Tibial artery (tissue), 4 donors: ENCODE measurements at places on chromosomes 7 and 10.

- no peak for DNase-seq
Measured at GRCh38 chr10:32180390-32181280, 124.4 kb upstream of the KIF5B start.

DNA sequence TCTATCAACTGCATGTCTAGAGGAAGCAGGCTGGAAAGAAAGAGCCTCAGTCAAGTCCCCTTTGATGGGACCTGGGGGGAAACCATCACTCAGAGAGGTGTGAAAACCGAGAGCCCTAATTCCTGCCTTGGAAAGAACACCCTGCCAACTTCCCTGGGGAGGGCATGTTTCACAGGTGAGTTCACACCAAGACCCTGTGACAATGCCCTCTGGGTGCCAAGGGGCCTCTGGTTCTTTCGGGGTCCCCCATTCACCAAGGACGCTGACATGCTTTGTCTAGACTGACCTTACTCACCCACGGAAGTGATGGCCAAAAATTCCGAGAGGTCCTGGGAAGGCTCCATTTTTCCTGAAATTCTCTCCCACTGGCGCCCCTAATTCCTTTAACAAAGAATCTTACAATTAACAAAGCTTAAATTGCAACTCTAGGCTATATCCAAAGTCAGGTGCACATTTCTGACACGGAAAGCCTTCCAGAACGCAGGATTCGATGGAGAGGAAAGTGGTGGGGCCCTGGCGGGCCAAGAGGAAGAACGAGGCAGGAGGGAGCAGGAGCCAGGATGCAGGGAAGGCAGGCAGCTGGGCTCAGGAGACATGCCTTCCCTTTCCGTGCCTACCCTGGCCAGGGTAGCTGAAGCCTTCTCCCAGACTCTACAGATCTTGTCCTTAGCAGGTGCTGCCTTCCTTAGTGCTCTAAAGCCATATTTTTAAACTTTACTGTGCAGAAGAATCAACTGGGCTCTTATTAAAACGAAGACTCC, 23.7 kb downstream of the VSTM4 start:
- DNase-seq: no peak

DNA sequence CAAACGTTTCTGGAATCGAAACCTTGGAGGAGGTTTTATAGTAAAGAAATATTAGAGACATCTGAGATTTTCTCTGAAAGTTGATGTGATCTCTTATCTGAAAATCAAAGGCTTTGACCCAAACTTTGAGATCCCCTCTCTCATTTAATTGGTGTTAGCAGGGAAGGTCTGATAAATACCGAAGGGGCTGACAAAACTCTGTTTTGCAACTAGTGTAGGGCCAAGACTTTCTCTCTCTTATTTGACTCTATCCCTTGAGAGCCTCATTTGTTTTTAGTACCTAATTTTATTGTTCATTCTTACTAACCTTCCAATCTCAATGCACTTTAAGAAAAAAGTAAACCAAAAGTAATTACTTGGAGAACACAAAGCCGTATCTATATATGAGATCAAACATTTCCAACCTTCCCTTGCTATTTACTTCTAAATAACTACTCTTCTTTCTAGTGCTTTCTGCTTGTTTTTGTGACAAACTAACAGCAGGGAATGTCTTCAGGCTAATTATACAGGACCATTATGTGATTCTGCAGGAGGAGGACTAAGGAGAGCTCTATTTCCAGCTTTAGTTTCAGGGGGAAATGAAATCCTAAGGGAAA, 33.4 kb upstream of the NPVF start:
- no peak for DNase-seq

- DNase-seq: no peak
Measured at GRCh38 chr10:129741978-129742741, 221.9 kb downstream of the EBF3 start.

GRCh38 chr7:106604303-106604924, 56.5 kb downstream of the CCDC71L start:
- DNase-seq: no peak

DNA sequence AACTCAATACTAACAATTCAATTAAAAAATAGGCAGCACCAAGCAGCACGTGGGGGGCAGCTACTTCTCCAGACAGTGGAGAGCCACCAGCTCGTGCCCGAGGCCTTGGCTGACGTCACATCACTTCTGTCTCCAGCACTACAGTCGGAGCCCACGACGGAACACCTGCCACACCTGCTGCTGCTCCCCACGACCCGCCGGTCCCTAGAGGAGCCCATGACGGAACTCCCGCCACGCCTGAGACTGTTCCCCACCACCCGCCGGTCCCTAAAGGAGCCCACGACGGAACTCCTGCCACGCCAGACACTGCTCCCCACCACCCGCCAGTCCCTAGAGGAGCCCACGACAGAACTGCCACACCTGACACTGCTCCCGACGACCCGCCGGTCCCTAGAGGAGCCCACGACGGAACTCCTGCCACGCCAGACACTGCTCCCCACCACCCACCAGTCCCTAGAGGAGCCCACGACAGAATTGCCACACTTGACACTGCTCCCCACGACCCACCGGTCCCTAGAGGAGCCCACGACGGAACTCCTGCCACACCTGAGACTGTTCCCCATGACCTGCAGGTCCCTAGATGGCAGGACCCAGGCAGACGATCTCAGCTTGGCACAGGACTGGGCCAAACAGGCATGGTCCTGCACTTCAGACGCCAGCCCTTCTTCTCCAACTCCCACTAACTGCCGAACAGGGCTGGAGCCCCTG, 258.0 kb downstream of the ELFN1 start:
- no peak for DNase-seq

DNA sequence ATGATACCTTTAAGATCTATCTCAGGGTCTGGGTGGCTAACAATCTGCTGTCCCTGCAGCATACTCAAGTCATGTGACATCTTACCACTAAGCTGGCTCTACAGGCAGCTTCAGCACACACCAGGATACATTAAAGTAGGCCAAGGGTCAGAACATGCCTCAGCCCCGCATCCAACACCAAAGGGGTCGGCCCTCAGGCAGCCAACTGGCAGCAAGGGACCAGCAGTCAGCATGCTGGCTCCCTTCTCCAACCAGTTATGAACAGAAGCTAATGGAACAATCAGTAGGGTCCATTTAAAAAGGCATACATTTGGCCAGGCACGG, 37.1 kb downstream of the FAM53B start:
- no peak for DNase-seq

DNA sequence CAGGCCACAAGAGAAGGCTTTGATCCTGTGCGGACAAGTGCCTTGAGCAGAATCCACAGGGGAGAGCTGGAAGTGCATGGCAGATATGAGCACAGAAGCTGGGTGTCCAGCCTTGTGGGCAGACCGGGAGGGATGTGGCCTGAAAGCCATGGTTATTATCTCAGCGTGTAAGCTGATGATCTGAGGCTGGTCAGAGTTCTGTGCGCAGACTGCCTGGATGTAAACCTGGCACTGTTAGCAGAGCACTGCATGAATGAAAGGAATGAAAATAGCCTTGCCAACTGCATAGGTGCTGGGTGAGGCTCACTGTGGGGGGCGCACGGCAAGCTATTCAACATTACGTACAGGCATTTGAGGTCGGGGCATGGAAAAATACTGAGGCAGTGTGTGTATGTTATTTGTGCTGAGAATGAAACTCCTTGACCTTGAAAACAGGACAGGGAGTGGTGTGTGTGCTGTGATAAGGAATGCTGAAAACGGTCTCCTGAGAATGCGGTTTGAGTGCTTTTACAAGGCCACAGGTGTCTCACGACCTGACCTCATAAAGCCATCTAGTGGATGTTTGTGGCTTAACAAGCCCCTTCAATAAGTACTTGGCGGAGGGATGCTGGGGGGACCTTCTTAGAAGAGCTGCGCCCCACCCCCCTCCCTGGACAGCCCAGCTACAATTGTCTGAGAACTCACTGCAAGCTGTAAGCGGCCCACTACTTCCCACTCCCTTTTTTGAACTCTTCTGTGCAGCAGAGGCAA, 18.7 kb downstream of the AKR1C1 start:
- DNase-seq: no peak

DNA sequence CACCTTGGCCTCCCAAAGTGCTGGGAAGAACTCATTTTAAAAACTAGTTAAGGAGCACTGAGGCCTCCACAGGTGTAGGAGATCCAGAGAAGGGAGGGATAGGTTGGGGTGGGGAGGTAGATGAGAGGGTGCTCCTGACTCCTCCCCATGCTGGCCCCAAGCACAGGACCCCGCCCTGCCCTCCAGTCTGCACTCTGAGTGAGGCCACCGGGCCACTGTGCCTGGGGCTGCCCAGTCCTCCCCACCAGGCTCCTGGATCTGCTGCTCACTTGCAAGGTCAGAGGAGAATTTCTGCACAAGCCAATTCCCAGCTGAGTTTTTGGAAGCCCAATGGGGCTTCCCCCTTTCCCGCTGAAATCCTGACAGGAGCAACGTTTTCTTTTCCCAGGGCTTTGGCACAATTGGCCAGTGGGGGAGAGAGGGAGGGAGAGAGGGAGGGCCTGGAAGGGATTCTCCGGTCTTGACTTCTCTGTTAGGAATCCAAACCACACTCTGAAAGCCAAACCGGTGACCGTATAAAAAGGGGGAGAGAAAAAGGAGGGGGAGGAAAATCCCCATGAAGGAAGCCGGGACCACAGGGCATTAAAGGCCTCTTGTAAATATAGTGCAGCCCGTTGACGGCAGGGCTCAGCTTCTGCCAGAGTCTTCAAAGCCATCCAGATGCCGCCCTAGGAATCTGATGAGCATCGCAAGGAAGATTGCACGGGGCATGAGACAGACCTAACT, 116.2 kb downstream of the SH3PXD2A start:
- no peak for DNase-seq

DNA sequence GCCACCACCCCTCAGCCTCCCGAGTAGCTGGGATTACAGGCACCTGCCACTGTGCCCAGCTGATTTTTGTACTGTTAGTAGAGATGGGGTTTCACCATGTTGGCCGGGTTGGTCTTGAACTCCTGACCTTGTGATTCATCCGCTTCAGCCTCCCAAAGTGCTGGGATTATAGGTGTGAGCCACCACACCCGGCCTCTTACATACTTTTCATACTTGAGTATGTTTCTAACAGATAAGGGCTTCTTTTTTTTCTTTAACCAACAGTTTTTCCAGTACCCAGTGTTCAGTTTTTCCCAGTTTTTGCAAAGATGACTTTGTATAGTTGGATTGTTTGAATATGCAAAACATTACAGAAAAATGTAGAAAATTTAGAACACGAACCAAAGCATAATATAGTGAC, 7.7 kb downstream of the EIF4H start:
- DNase-seq: no peak

DNA sequence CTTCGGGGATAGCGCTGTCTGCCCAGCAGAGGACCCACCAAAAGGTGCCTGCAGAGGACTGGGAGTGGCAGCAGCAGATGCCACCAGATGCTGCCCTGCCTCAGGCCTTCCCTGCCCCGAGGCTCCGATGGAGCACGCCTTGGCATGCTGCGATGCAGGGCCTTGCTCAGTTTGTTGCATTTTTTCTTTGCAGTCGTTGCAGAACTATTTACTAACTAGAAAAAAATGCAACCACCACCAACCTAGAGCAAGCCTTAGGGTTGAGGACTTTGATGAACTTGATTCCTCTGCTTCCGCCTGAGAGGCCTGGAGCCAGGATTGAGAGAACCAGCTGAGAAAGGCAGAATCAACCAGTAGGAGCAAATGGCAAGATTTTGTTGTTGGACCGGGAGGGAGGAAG, 585.6 kb upstream of the MKI67 start:
- no peak for DNase-seq

DNA sequence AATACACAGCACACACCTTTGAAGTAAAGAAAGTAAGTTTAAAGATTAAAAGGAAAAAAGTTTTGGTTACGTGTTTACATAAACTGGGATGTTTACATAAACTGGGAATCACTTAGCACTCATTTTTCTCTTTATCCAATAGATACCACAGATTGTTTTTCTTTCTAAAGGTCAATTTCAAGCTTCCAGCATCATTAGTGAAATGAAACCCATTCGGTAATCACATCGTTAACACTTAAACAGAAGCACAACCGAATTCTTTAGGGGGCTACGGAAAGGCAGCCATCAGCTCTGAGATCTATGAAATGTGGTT, 1.1 kb downstream of the ODAD2 start:
- no peak for DNase-seq

DNA sequence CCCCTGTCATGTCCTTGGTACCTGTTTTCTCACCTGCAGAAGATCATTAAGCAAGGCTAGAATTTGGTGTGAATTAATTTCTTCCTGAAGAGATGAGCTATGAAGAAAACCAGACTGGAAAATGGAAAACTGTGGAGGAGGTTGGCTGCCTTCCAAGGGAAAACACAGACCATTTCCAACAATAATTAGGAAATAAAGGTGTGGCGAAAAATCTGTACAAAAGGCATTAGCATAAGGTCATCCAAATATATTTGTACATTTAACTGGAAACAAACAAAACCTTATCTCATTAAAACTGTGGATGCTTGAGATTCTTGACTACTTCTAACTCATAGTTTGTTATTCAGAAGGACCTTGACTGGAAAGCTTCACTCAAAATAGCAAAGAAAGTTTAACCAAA, 1.7 kb downstream of the STN1 start:
- no peak for DNase-seq

- no peak for DNase-seq
Measured at GRCh38 chr10:69742928-69743602, 58.6 kb upstream of the COL13A1 start.

DNA sequence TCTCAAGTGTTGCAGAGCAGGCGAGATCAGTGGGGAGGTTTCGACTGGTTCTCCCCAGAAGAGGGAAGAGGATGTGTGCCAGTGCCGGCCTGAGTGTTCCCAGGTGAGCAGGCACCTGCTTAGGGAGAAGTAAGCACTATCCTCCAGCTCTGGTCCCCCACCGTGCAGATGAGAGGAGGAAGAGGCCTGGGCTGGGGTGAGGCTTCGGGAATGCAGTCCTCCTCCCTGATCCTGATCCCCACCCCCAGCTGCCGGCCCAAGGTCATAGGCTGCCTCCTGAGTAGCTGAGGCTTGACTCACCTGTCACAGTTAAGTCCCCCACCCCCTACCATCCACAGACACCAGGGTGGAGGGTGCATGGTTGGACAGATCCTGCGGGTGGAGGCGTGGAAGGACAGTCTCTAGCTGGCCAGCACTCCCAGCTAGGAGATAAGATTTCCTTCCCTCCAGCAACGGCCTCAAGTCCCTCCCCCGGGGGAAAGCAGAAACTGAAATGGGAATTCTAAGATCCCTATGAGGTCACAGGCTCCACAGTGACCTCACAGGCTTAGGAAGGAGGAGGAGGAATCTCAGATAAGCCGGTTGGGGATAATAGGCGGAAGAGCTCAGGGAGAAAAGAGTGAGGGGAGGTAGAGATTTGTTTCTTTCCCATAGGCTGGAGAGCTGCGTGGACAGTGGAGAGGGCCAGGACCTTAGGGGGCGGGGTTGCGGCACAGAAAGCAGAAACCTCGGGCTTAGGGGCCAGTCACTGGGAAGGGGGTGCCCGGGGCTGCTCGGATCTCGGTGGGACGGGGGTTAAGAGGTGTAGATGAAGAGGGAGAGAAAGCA, 1.0 kb downstream of the LRCH4 start:
- DNase-seq: no peak

- DNase-seq: no peak
Measured at GRCh38 chr7:159007996-159008389, 136.7 kb downstream of the VIPR2 start.
